ENCODE measurements at places on chromosomes 12 and 14.

- DNase-seq, result no peak
Measured at GRCh38 chr12:49543914-49544815, 5.3 kb downstream of the KCNH3 start.

DNA sequence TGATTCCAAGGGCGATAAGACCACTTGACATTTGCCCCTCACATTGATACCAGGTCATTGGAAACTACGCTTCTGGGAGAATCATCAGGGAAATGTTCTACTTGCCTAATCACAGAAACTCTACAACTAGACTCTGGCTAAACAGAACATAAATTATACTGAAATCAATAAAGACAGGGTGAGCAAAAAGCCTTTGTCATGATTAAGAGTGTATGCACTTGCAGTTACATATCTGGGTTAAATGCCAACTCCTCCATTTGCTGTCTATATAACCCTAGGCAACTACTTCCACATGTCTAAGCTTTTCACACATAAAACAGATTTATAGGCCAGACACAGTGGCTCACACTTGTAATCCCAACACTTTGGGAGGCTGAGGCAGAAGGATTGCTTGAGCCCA lies 125.7 kb downstream of the PHLDA1 start:
- no peak for DNase-seq

DNA sequence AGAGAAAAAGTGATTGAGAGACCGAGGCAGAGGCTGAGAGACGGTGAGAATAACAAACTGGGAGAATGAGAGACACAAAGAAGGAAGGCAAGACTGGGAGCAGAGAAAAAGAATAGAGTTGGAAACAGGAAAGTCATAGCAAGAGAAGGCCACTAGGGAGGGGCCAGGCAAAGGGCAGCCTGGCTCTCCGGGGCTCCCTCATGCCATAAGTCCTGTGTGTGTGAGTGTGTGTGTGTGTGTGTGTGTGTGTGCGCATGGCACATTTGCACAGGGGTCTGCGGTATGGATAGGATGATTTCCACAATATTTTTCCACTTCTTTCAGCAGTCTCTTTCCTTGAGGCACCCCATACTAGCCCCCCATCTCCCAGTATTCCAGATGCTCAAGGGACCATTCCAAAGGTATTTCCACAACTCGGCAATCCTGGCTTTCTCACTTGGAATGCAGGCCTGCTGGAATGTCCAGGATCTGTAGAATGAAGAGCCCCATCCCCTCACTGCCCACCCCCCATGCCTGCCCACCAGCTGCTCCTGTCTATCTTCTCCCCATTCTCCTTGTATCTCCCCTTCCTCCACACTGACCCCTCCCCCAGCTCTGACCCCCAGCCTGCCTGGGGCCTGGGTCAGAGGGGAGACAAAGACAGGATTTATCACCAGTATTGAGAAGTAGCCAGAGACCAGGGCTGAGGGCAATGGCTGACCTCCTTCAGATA lies 9.0 kb downstream of the GPR84 start:
- no peak for DNase-seq

DNA sequence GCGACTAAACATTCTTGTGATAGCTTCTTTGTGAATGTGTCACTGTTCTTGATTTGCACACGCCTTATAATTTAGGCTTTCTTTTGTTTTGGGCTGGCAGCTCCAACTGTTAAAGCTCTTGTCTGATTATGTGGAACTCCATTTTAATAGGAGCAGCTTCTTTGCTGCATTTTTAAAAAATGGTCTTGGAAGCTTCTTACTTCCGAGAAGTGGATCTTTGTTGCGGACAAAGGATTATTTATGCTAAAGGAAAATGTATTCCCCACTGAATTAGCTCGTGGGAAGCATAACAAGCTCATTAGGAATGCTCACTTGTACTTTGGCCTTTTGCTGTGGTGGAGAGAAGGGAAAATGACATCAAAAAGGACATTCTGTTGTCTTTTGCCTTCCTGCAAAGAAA lies 20.0 kb downstream of the GAS2L3 start:
- DNase-seq, result no peak

GRCh38 chr12:77993658-77994057 lies 163.0 kb downstream of the NAV3 start:
- DNase-seq, result no peak

DNA sequence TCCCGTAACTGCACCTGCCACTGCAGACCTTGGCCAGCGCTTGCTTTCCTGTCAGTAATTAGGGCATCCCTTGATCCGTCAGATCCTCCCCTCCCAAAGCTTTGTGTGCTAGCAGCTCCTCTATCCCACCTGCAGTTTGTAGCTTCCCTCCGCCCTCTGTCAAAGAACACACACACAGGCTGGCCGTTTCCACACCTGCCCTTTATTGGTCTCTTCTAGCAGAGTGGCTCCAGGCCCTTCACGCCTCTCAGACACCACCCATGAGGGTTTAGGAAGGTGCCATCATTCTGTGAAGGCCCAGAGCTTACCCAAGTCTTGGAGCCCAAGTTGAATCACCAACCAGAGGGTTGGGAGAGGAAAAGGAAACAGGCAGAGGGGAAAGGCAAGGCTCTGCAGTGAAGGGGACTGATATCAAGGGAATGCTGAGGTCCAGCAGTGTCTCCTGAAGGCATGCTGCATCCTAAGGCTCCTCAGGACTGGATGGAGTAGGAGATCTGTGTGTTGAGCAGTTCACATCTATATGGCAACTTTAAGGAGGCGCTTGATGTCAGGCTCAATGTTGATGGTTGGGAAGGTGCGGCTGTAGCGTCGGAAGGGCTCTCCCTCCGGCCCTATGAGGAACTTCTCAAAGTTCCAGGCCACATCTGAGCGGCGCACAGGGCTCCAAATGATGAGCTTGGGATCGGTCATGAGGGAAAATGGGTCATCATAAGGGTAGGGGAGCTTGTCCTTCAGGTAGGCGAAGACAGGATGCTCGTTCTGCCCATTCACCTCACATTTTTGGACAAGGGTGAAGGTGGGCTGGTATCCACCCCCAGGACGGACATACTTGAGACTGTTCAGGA lies 3.4 kb downstream of the GPX2 start:
- DNase-seq, result no peak

- DNase-seq, result no peak
Measured at GRCh38 chr12:74489543-74489942, 48.1 kb upstream of the ATXN7L3B start.

DNA sequence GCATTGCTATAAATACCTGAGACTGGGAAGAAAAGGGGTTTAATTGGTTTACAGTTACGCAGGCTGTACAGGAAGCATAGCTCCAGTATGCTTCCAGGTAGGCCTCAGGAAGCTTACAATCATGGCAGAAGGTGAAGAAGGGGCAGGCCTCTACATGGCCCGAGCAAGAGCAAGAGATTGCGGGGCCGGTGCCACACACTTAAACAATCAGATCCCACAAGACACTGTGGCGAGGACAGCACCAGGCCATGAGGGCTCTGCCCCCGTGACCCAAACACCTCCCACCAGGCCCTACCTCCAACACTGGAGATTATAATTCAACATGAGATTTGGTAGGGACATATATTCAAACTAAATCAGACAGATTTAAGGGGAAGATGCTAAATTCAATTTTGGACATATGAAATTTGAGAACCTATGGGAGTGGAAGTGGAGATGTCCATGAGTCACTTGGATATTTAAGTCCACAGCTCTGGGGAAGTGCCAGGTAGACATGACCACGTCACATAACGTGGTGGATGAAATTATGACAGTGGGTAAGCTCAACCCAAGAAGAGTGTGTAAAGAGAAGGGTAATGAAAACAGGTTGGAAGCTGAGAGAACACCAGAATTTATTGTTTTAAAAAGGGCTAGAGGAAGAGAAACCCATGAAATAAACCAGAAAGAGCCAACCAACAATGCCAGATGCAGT lies 1.5 kb upstream of the LTA4H start:
- DNase-seq, result no peak

- DNase-seq, result no peak
Measured at GRCh38 chr14:37482428-37482827, 112.6 kb downstream of the FOXA1 start.

DNA sequence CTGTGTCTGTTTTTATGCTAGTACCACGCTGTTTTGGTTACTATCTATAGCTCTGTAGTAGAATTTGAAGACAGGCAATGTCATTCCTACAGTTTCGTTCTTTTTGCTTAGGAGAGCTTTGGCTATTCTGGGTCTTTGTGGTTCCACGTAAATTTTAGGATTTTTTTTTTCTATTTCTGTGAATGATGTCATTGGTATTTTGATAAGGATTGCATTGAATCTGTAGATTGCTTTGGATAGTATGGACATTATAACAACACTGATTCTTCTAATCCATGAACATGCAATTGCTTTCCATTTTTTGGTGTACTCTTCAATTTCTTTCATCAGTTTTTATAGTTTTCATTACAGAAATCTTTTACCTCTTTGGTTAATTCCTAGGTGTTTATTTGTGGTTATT lies 345.2 kb downstream of the TMEM121 start:
- DNase-seq, result no peak

GRCh38 chr14:78610994-78611393 lies 440.8 kb downstream of the NRXN3 start:
- DNase-seq, result no peak

DNA sequence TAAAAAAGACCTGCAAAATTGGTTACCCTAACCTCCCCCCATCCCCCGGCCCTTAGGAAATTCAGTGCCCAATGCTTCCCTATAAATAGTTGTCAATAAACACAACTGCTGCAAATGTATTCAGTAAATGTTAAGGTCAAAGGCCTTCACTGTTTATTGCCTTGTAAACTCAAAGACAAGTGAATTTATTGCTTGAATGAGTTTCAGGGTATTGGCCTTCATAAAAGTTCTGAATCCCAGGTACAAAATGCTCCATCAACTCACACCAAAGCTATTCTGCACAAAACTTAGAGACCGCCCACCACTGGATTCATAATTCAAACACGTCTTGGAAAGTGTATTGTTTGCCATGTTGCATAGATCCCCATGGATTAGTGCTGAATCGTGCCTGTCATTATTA lies 63.3 kb upstream of the CDKN3 start:
- DNase-seq, result no peak

DNA sequence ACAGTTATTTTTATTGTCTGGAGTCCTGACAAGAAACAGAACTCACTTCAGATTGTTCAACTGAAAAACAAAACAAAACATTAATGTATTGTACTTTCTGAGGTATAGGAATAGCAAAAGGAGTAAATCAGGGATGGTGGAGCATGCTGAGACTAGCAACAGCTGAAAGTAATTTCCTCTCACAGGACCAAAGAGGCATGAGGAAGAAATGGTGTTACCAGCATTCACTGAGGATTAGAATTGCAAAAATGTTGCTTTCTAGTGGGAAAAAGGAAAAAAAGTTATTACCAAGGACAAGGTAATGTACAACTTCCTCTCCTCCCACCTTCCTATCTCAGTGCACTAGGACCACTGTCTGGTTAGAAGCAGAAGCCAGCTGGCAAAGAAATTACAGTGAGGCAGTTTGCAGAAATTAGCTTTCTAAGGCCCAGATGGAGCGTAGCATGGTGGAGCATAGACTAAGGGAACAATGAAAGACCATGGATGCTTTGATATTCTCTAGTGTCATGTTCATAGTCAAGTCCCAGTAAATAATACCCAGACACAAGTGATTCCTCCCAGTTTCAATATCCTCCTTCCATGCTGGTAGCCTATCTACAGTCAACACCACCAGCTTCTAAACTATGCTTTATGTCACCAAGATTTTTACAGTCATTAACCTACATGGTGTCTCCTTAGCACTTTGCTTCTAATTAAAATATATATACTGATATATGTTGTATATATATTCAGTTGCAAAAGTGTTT lies 133.7 kb upstream of the DCN start:
- no peak for DNase-seq

GRCh38 chr12:132713123-132713522 lies 2.5 kb downstream of the PGAM5 start:
- no peak for DNase-seq

GRCh38 chr14:24094841-24095270 lies 745 bp downstream of the PCK2 start:
- DNase-seq, result no peak

DNA sequence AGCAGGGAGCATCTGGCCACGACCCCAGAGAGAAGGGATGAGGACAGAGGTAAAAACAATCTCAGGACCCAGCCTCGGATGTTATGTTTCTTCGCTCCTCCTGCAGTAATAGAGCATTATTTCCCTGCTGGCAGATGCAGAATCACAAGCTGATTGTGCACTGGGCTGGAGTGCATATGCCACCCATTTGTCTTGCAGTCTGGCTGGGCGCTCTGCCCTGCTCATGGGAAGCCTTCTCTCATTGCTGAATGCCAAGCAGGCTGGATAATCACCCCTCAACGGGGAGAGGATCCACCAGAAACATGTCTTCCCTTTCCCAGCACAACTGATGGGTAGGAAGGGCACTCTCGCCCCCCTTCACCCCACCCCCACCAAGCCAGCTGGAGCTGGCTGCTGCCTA lies 8.5 kb upstream of the VASH1 start:
- DNase-seq, result no peak

DNA sequence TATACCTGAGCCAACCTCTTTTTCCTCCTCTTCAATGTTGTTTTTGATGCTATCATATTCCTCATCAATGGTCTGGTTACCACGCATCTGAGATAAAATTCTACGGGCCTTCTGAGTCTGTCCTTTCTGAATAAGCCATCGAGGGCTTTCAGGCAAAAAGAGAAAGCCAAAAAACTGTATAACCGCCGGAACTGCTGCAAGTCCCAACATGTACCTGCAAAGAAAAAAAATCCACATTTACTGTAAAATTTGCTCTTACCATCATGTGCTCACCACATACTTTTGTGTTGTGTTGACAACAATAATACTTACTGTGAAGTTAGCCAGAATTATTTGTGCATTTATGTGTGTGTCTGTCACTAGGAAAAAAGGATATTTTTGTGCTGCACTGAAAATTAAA lies 77.6 kb downstream of the SLC2A13 start:
- DNase-seq, result no peak

- no peak for DNase-seq
Measured at GRCh38 chr12:110351119-110351518, 52.4 kb downstream of the ANAPC7 start.

GRCh38 chr12:115374480-115375185 lies 690.7 kb upstream of the TBX3 start:
- no peak for DNase-seq

GRCh38 chr12:51589060-51589459 lies 2.0 kb upstream of the SCN8A start:
- DNase-seq, result no peak

DNA sequence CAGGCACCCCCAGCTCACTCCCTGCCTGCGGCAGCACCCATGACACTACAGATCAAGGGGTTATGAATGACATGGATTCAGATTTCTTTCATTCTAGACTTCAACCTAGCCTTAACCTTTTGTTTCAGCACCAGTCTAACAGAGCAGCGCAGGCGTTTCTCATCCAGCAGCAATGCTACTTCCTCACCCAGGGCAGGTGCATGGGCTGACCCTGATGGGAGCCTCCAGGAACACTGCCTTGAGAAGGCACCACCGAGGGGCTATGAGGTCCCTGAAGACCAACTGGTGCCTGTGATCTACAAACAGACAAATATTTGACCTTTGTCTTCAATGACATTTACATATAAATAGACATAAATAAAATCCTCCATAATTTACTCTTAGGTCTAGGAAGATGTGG lies 10.8 kb downstream of the CDCA4 start:
- DNase-seq, result no peak

Measured in stimulated activated CD8-positive, alpha-beta memory T cell treated with anti-CD3 and anti-CD28 coated beads, Interleukin-4, amount 100 ng/mL, for 24 hours (primary cell).